ENCODE measurements at places on chromosomes 3 and 15.

GRCh38 chr15:101139986-101140696, 111.7 kb downstream of the CHSY1 start:
- DNase-seq = no peak

GRCh38 chr3:151871639-151872468, 1.6 kb upstream of the SUCNR1 start:
- DNase-seq = no peak

GRCh38 chr3:160707187-160707794, 30.3 kb downstream of the ARL14 start:
- no peak for DNase-seq

DNA sequence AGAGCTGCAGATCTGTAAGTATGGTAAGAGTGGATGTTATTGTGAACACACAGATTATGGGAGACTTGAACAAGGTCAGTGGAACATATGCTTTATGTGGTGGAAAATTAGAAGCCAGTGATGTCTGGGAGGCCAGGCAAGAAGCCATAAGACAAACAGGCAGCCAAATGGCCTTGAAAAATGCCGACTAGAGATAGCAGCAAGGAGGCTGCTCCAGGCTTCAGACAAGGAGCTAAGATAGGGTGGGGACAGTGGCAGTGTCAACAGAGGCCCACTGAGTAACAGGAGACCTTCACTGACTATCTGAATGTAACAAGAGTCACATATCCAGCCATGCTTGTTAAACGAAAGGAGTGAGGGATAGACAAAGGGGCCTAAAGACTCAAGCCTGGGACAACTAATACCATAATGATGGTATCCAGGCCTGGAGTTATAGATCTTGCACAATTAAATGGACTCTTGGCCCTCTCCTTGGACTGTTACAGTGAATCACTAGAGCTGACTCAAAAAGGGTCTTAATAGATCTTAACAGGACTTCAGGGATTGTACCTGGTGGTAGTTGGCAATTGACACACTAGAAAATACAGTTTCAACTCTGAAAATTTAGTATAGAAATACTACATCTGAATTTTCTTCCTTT, 50.6 kb downstream of the CFAP20DC start:
- no peak for DNase-seq

DNA sequence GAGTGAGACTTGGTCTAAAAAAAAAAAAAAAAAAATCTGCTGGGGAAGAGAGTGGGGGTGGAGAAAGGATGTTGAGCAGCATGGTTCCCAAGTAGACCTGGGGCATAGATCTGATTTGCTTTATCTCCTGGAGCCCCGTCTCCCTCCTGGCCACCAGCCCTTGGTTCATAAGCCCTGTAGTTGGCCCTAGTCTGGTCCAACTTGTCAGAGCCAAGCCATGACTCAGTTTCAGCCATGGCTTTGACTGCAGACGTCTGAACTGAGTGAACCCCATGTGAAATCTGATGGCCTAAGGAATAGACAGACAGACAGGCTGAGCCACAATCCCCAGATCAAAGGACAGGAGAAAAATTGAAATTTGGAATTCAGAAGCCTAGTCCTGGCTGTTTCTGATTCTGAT, 2.0 kb upstream of the CILP start:
- no peak for DNase-seq

DNA sequence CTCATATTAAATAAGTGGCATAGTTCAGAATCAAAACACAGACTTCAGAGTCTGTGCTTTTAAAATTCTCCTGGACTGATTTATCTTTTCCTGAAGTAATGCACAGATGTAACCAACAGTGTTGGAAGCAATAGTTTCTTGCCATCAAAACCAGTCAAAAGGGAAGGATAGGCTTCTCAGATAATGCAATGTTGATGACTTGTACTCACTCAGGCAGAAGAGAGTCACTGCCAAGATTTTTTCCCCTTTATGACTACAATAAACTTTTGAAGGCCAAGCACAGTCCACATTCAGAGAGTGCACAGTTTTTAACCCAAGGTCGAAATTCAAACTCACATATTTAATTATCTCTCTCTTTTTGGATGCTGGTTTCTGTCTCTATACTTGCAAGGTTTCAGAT, 305.0 kb upstream of the SGO1 start:
- DNase-seq = no peak

- DNase-seq = no peak
These were observed 76.0 kb downstream of the ETFA start for GRCh38 chr15:76235186-76235826.

DNA sequence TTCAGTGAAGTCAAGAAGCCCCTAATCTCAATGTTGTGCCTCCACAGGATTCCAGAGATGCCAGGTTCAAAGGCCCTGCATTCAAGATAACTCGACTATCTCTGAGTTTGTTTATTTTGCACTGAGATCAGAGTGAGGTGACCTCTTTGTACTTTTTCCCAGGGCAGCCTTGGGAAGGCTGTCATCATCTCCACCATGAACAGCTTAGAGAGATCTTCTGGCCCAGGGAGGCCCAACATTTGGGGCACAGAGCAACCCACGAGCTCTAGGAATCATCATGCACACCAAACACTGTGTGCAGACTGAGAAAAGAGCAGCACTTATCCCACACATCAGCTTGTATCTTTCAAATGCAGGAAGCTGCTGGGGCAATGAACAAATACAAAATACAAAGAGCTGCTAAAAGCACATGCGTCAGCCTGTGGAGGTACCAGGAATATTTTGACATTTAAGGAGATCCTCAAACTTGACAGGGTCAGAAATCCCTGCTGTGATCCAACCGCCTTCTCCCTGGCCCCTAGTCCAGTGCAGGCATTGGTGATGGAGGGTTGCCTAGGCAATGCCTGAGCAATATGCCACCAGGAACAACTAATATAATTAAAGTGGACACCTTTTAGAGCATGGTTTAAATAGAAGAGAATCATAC, 33.6 kb downstream of the TRIM42 start:
- no peak for DNase-seq

DNA sequence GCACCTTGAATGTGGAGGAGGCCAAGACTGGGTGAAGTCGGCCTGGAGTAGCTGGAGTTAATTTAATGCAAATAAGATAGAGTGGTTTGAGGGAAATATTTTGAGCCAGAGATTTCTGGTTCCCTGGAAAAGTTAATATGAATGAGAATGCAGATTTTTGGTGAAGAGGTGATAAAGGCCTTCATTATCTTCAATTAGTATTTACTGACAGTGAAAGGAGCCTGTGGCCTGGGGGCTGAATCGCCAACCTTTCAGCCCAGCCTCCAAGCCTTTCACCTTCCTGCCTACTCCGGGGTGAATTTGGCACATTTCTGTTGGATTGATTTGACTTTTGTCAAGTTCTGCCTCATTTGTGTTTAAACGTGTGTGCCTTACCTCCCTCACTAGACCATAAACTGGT, 147.8 kb downstream of the SOX2 start:
- DNase-seq = no peak

DNA sequence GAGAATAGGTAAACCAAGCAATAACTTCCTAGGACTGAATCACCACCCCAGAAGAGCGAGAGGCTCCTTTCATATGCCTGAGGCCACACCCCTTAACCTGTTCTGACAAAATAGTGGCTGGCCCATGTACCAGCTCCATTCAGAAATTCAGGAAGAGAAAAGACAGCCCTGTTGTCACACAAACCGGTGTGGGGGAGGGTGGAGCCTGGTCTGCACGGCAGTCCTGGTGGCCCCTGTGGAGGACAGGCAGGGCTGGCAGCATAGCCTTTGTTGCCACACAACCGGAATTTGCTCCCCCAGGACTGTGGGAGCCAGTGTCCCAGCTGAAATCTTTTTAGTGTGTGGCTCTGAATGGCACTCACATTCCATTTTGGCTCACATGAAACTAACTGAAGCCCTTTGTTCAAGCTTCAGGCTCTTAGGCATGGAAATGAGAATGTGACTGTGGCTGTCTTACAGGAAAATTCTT, 23.8 kb downstream of the RLBP1 start:
- DNase-seq = no peak

DNA sequence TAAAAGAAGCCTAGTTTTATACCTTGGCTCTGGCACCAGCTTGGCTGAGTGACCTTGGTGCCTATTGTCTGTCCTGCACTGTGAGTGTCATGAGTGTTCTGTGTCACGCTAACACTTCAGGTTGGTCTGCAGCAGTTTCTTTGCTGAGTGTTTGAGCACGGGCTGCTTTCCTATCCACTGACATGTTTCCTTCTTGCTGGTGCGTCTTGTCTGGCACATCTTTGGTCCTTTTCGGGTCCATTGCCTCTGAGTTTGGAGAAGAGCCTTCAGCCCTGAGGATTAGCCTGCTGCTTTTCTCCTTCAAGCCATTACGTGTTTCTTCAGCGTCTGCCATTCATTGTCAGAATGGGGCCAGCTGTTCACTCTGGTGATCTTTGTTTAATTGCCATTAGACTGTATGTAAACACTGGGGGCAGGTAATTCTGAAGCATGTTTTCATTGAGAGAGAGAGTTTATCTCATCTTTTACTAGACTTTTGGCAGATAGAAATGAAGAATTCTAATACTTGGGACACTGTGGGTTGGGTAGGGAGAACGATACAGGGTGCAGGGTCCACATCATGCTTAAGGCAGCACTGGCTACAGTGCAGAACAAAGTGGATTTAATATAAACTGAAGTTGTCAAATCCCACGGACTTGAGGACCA, 55.5 kb downstream of the LRRC28 start:
- DNase-seq = no peak

- no peak for DNase-seq
These were observed 36.9 kb upstream of the PIAS1 start for GRCh38 chr15:68017201-68017600.

DNA sequence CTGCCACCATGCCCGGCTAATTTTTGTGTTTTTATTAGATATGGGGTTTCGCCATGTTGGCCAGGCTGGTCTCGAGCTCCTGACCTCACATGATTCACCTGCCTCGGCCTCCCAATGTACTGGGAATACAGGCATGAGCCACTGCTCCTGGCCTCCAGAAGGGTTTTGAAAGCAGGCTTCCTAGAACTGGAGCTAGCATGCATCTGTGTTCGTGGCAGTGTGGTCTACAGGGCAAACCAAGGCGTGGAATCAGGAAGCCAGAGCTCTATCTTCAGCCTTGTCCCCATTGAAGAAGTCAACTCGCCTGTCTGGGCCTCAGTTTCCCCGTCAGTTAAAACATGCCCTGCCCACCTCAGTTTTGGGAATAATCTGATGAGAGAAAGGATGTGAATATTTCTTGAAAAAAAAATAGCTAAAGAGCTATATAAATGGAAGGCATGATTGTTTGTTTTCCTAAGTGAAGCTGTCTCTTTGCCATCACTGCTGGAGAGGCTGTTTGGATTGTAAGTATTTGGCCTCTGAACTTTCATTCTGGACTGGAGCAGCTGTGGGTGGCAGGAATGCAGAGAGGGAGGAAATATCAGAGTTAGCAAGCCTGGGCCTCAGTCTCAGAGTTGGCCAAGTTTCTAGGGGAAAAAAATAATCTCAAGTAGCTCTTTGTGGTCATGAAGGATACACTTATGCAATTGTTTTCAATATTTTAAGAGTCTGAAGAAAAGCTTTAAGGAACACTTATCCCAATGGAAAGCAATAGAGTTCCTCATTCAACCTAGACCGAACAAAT, 36.5 kb upstream of the UACA start:
- DNase-seq = no peak

DNA sequence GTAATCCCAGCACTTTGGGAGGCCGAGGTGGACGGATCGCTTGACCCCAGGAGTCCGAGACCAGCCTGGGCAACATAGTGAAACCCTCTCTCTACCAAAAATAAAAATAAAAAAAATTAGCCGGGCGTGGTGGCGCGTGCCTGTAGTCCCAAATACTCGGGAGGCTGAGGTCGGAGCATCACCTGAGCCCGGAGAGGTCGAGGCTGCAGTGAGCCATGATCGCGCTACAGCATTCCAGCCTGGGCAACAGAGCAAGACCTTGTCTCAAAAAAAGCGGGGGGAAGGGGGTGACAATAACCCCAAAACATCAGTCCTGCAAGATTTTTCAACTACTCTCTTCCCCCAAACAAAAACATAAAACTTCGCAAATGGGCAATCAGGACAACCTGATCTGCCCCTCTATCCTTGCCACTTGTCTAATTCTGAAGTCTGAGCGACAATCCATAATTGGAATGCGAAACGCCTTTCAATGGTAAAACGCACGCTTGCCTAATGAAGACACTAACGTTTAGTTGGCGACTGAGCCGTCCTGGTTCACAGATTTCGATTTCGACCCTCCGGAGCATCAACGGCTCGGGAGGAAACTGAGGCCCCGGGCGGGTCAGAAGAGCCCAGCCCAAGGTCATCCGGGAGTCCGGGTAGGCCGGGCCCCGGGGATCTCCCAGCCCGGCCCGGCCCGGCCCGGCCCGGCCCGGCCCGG, 868 bp downstream of the BTBD1 start:
- DNase-seq = no peak

DNA sequence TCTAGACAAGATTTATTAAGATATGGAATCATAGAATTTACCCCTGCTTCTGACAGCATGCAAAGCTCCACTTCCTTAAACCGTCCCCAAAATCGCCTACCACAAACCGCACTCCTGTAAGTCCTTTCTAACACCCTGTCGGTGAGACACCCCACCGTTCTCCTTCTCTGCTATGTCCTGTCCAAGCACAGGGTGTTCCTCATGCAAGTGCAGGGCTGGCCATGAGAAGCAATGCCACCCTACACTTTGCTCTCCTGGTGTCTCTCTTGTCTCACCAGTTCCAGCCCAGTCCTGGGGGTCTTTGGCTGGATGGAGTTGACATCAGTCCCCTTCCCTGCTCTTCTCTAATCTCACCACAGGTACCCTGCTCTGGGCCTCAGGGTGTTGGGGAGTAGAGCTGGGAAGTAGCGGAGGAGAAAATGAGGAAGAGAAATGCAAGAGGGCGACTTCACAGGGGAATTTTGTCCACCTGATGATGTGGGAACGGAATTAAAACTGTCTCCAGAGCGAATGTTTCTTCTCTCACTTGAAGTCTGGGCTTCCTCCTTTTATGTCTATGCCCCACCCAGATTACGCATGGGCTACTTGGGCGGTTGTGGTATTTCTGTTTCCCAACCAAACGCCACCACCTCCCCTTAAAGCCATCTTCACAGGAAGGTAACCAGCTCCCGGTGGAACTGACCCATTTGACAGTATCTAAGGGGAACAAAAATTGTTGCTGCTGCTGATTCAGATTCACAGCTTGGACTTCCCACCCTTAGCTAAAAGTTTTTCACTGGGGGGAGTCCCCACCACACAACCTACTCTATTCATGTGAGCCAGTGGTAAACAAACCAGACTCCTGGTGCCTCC, 49.9 kb downstream of the CASR start:
- DNase-seq = no peak

DNA sequence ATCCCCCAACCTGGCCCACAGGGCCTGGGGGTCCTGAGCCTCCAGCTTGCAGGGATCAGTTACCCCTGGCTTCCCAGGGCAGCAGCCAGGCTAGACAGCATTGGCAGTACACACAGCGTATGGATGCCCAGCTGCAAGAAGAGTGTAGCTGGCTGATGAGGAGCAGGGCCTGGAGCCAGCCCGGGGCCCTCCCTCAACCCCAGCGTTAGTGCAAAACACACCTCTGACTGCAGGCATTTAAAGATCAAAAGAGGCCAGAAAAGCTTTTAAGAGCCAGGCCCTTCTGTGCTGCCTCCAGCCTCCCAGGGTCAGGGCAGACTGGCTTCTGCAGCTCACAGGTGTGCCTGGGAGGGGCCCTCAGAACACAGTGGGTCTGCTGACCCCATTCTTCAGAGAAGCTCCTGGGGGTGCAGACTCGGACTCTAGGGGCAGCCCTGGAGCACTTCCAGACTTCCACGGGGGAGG, 110.6 kb downstream of the ETFA start:
- no peak for DNase-seq

- DNase-seq = no peak
These were observed 324.2 kb upstream of the TGFBR2 start for GRCh38 chr3:30282154-30282696.

GRCh38 chr3:127493924-127494646, 96.4 kb downstream of the TPRA1 start:
- no peak for DNase-seq

- DNase-seq = no peak
These were observed 549.5 kb downstream of the DIPK2A start for GRCh38 chr3:144521131-144521530.
